COLO829 (cell line): ENCODE measurements at places on chromosomes 6 and 20.

DNA sequence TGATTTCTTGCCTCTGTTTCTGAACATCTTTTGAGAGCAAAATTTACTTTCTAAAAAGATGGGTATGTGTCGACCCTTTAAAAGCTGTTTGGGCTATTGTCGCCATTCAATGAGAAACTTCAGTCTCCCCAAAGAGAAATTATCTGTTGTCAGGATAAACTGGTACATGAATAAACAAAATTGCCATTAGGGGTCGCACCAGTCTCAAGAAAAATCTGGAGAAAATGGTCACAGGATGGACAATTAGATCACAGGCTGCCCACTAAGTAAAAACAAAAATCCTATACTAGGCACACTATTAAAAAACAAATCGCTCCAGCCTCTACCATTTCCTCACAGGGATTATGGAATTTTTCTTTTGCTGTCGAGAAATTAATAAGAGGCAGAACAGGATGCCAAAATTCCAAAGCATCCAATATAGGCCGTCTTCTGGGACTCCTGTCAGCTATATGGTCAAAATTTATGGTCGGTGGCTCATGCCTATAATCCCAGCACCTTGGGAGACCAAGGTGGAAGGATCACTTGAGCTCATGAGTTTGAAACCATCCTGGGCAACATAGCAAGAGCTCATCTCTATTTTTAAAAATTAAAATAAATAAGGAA, 5.5 kb upstream of the HLA-E start:
- DNase-seq = peak; percentile 68

DNA sequence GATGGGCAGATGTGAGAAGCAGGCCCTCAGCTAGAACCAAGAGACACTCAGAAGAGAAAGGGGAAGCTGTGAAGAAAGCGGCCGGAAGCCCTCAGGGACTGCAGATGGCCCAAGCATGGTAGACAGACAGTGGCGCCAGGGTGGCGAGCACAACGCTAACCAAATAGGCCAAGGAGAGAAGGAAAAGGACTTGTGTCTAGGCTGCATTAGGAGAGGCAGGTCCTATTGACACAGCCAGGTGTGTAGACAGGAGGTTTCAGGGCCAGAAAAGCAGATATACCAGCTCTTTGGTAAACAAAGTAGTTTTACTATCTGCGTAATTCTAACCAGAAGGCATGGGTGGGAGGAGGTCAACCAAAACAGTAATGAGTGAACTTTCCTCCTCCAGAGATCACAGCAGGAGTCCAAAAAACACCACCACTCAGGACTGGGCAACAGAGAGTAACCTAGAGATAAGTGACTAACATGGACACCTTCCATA, 15.8 kb upstream of the MAP7 start:
- no peak for DNase-seq

- DNase-seq = no peak
These were observed 130.0 kb upstream of the ARG1 start for GRCh38 chr6:131443014-131443413.

GRCh38 chr6:4212588-4212987, 77.2 kb upstream of the ECI2 start:
- no peak for DNase-seq

DNA sequence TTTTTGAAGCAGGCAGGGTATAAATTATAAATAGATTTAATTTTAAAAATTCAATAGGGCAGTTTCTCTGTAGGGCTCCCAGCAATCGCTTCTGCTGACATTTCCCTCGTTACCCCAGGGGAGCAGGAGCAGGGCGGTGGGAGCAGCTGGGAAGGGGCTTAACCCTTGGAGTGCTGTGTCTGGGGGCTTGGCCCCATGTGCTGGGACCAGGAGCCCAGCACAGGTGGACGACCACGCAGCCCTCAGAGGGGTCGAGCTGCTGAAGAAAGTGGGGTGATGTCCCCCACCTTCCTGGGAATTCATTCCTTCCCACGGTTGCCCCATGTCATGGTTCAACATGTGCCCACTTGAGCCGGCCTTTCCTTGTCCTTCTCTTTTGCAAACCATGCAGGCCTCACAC, 67.5 kb upstream of the STX16 start:
- no peak for DNase-seq

- peak; percentile 44 for DNase-seq
These were observed 225.4 kb downstream of the PRL start for GRCh38 chr6:22071270-22072041.

GRCh38 chr20:31596831-31597480, 8.1 kb upstream of the ID1 start:
- DNase-seq = no peak

DNA sequence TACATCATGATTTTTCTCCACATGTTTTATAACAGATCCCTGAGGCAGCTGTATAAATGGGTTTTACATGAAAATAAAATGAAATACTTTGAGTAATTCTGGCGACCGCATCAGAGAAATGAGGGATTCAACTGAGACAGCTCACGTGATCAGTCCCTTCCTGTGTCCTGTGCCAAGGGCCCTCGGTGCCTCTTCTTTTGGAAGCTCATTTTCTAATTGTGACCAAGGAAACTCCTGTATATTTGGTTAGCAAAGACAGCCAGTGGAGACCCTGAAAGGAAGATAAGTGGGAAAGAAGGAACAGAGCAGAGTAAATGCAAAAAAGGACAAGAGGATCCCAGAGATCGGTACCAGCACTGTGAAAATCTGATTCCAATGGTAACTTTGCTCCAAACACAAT, 129.9 kb downstream of the FYN start:
- DNase-seq = no peak

DNA sequence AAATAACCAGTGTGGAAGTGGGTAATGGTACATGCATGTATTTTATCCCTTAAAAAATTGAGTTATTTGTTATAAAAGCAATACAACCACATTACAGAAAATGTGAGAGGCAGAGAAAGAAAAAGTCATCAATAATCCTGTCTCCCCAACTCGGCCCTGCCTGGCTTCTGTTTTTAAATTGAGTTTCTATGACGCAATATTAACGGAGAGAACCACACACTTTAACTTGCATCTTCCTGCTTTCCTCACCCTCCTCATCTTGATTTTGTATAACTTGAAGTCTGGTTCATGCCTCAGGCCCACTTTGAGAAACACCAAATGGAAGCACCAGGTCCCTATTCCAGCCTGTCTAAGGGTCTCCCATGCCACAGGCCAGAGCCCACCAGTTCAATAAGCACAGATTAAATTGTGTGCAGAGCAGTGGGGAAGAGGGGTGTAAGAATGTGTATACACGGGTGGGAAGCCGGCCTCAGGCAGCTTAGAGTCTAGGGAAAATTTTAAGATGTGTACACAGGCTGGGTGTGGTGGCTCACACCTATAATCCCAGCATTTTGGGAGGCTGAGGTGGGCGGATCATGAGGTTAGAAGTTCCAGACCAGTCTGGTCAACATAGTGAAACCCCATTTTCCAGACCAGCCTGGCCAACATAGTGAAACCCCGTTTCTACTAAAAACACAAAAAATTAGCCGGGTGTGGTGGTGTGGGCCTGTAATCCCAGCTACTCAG, 15.9 kb downstream of the KCNK5 start:
- DNase-seq = no peak

- no peak for DNase-seq
These were observed 82.9 kb downstream of the AGPAT4 start for GRCh38 chr6:161191007-161191406.

- DNase-seq = no peak
These were observed 60.0 kb upstream of the EPB41L1 start for GRCh38 chr20:36094497-36094896.

- no peak for DNase-seq
These were observed 94.0 kb upstream of the MCHR2 start for GRCh38 chr6:100088009-100088408.

GRCh38 chr6:113562248-113562647, 294.9 kb upstream of the MARCKS start:
- no peak for DNase-seq

- no peak for DNase-seq
These were observed 179.2 kb downstream of the PREX1 start for GRCh38 chr20:48648482-48649051.

GRCh38 chr6:34412643-34413214, 13.1 kb downstream of the RPS10 start:
- no peak for DNase-seq

GRCh38 chr6:152698692-152699091, 995 bp downstream of the MYCT1 start:
- no peak for DNase-seq

- DNase-seq = no peak
These were observed 274.8 kb downstream of the LRFN2 start for GRCh38 chr6:40312213-40313015.

DNA sequence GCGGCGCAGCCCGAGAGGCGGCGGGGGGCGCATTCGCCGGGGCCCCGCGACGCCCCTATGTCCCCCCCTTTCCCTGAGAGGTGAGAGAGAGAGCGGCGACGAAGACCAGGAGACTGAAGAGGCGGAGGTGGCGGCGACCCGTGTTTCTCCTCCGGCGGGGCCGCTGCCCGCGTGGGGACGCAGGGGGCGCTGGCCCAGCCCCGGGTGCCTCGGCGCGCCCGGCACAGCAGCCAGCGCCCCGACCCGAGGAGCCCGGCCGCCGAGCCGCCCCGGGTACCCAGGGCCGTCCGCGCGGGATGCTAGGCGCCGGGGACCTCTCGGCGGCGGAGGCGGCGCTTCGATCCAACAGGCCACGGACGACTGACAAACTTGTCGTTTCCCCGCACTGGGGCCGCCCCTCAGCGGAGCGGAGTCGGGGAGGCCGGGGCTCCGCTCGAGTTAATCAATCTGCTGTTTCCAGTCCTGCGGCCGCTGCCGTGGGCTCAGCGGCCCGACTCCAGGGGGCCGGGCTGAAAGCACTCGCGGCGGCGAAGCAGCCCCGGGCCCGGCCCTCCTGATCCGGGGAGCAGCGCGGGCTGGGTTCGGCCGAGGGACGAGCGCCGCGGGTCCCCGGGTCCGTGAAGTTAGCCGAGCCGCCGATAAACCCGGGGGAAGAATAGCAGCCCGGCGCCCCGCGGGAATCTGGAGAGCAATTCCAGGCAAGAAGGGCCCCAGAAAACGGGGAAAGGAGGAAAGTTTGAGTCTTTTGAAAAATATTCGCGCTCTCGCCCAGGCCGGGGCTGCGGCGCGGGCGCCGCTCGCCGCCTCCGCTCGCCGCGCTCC, 631 bp downstream of the MDGA1 start:
- DNase-seq = no peak

- peak; percentile 47 for DNase-seq
These were observed 201.3 kb upstream of the BTBD3 start for GRCh38 chr20:11716239-11716944.

DNA sequence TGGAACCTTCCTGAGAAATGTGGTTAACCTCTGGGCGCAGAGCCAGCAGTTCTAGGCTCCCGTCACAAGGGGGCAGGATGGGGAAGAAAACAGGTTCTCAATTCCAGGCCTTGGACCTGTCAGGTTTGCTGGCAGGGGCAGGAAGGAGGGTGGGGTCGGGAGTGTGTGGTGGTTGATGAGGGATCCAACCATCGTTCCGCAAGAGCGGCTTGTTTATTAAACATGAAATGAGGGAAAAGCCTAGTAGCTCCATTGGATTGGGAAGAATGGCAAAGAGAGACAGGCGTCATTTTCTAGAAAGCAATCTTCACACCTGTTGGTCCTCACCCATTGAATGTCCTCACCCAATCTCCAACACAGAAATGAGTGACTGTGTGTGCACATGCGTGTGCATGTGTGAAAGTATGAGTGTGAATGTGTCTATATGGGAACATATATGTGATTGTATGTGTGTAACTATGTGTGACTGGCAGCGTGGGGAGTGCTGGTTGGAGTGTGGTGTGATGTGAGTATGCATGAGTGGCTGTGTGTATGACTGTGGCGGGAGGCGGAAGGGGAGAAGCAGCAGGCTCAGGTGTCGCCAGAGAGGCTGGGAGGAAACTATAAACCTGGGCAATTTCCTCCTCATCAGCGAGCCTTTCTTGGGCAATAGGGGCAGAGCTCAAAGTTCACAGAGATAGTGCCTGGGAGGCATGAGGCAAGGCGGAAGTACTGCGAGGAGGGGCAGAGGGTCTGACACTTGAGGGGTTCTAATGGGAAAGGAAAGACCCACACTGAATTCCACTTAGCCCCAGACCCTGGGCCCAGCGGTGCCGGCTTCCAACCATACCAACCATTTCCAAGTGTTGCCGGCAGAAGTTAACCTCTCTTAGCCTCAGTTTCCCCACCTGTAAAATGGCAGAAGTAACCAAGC, 29.6 kb downstream of the SRSF3 start:
- peak; percentile 93 for DNase-seq

DNA sequence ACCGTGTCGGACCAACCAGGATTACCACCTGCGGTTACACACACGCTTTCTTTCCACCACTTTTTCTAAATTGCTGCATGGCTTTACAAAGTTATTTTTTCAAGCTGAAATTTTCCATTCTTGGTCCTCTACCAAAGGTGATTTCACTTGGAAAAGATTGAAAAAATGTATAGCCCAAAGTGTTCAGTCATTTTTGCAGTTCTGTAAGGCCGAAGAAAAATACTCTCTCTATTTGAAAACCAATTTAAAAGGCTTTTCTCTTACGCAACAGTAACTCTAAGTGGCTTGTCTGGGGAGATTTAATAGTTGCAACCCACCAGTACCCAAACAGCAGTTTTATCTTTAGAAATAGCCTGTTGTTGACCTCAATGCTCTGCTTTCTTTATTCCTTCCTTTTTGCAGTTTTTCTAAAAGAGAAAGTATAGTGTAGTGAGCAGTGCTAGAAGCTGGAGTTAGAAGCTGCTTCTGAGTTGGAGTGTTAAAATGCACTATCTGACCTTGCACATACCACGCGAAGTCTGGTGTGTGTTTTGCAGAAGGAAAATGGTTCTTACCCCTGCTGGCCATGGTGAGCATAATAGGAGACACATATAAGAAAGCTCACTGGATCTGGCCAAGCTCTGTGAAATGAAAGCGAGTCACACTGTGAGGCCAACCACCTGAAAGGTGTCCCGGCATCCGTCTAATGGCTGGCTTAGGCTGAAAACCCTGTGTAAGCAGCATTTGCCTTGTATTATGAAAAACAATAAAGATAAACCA, 271.6 kb upstream of the PRND start:
- DNase-seq = no peak

- no peak for DNase-seq
These were observed 982.0 kb upstream of the FLRT3 start for GRCh38 chr20:15319439-15319838.

DNA sequence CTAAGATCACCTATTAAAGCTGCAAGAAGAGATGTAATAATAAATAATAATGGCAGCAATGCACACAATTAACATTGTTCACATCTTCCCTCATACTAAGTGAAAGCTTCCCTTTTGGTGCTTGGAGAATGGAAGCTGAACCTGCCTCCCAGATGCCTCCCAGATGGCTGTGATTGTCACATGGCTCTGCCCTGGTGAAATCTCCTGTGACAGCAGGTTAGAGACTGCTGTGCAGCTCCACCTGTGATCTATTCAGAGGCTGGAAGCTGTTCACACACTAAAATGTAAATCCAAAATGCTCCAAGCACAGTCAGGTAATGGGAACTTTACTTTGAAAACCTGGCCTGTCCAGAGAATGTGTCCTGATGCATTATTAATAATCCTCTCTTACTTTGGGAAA, 41.7 kb upstream of the RGS17 start:
- DNase-seq = no peak

GRCh38 chr20:11315525-11315924, 602.2 kb upstream of the BTBD3 start:
- no peak for DNase-seq

DNA sequence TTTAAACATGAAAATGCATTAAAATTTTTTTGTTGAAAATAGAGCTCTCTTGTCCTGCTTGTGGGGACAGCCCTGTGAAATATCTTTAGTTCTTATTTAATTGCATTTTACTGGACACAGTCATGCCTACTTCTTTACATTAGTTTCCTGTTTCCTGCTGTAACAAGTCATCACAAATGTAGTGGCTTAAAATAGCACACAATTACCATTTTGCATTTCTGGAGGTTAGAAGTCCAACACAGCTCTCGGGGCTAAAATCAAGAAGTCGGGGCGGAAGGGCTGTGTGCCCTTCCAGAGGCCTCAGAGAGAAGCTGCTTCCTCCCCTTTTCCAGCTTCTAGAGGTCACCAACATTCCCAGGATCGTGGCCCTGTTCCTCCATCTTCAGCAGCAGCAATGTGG, 29.4 kb downstream of the PNLDC1 start:
- DNase-seq = no peak
